ENCODE measurements at places on chromosomes 4 and X.

- no peak for DNase-seq
These were observed 21.2 kb upstream of the LCORL start for GRCh38 chr4:18042754-18043153.

DNA sequence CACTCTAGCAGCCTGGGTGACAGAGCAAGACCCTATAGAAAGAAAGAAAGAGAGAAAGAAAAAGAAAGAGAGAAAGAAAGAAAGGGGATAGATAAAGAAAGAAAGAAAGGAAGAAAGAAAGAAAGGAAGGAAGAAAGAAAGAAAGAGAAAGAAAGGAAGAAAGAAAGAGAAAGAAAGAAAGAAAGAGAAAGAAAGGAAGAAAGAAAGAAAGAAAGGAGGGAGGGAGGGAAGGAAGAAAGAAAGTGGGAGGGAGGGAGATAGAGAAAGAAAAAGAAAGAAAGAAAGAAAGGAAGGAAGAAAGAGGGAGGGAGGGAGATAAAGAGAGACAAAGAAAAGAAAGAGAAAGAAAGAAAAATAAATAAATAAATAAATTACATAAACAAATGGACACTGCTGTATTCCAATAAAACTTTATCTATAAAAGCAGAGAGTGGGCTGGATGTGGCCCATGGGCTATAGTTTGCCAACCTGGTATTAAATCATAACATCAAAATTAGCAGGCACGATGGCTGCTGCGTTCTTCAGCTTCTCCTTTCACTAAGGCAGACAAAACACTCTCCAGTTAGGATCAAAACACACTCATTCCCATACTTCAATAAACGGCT, 165.0 kb downstream of the ZNF674 start:
- DNase-seq: no peak

DNA sequence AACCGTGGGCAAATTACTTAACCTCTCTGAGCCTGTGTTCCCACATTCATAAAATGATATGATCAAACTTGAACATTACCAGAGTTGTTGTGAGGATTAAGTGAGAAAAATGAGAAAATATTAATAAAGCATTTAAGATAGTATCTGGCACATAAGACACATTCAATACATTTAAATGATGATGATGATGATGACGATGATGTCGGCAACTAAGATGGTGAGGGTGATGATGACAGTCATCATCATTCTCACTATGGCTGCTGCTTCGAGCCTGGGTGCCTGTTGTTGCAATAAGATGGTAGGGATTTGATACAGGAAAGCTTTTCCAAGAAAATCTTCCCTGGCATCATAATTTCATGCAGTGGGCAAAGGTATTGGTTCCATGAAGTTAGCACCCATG, 11.1 kb downstream of the TMEM164 start:
- no peak for DNase-seq

DNA sequence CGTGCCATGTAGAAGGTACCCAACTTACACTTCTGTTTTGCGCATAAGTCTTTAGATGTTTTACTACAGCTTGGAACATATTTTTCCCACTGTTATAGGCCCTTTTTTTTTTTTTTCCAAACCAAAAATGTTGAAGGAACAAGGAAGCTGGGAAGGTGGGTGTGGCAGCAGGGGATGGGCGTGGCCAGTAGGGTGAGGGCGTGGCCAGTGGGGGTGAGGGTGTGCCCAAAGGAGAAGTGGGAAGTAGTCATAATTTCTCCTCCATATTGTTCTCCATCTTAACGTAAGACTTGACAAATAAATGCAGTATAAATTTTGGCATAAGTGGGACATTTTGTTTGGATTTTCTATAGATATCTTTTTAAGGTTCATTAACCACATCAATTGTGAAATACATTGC, 30.4 kb downstream of the CLDN22 start:
- DNase-seq: no peak

DNA sequence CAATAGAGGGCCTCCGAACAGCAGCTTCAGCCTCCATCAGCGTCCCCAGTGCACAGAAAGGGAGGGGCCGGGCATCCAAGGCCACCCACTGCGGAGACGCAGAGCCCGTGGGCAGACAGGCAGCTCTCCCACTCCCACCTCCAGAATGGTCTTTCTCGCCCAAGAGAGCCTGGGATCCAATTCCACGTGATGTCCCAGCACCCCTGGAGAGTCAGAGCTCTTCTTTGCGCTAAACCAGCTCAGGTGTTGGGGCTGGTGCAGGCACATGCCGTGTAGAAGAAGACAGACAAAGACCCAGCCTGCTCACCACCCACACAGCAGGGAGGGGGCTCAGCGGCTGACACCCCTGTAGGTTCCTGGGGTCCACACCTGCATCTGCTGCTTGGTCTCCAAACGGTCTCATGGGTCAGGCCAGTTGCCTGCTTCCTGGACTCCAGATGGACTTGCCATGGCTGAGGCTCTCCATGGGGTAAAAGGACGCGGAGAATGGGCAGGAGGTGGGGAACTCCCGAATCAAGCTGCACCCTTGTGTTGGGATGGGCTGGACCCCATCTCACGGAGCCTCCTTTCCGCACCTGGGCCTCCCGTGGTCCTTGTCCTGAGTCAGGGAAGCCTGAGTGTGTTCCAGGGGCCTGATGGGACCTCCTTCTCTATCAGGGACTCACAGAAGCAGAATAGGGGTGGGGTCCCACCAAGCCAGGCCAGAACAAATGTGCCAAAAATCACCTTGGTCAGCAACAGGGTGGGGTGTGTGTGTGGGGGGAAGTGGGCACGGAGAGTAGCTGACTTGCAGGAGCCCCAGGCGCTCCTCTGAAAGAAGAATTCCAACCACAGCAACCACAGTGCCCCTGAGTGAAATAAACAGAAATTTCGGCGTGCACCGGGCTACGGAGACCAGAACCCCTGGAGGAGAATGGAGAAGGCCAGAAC, 11.6 kb upstream of the ASMTL start:
- DNase-seq: no peak

DNA sequence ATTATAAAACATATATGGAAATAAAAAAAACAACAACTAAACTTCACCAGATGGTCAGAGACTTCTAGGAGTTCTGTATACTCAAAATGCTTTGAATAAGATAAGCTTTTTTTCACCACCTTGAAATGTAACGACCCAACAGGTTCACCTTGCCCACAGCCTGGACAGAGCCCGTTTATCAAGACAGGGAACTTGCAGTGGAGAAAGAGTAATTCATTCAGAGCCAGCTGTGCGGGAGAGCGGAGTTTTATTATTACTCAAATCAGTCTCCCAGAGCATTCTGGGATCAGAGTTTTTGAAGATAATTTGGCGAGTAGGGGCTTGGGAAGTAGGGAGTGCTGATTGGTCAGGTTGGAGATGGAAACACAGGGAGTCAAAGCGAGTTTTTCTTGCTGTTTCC, 38.5 kb downstream of the AGA start:
- DNase-seq: no peak

DNA sequence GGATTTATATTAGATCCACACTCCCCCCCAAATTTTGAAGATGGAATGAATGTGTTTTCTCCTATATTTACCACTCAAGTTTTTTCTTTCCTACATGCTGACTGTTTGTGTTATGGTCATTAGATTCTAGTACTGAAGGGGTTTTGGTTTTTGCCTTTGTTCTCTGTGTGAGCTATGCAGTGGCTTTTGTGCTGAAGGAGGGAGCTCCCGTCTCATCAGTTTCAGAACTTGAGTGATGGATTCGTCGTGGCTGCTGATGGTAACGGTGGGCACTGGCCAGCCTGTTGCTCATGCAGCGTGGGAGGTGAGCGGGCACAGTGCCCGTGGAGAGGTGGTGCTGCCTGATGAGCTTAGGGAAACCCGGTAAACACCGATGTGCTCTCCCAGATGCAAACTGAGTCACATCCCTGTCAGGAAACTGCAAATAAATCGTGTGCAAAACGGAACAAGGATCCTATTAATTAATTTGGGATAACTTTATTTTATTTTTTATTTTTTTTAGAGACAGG, 101.5 kb downstream of the SORBS2 start:
- DNase-seq: no peak

- DNase-seq: no peak
These were observed 56.4 kb downstream of the IRF2 start for GRCh38 chr4:184417802-184418511.

DNA sequence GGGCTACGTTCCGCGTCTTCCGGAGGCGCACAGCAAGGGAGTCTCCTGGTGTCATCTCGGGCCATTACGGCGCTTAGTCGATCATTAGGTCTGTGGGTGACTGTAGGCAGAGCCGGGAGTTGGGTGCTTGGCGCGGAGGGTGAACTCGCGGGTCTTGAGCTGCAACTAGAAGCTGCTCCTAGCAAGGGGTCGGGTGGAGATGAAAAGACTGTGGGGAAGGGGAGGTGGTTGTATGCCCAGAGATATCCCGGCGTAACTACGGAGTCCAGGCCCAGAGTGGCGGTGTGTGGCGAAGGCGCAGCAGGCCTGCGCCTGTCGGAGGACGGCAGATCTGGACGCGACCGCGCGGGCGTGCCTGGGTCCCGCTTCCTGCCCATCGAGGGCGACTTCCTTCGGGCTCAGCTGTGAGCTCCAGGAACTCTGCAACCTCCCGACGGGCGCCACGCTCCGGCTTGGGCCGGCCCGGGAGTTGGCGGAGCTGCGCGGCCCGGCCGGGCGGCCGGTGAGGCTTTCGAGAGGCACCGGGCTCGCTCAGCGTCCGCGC, 2.7 kb upstream of the NKX3-2 start:
- DNase-seq: no peak

- no peak for DNase-seq
These were observed 135.7 kb downstream of the ZNF330 start for GRCh38 chr4:141356321-141356962.

- no peak for DNase-seq
These were observed 95.4 kb upstream of the MAML3 start for GRCh38 chr4:140249351-140249750.

DNA sequence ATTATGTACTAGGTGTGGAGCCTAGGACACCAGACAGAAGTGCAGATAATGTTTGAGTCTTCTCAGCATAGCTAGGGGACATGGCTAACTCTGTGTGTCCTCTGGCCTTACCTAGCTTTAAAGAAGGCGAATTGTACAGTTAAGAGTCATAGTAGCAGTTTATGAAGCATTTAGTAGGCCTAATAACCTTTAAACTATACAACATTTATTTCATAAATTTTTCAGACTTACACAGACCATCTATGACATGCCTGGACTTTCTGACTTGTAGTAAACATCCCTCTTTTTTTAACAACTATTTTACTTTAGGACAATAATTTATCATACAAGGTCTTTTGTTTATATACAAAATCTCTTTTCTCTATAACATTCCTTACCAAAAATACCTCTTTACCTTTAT, 37.4 kb downstream of the ETNPPL start:
- no peak for DNase-seq

- DNase-seq: no peak
These were observed 320.4 kb downstream of the HNRNPD start for GRCh38 chr4:82053396-82053795.

DNA sequence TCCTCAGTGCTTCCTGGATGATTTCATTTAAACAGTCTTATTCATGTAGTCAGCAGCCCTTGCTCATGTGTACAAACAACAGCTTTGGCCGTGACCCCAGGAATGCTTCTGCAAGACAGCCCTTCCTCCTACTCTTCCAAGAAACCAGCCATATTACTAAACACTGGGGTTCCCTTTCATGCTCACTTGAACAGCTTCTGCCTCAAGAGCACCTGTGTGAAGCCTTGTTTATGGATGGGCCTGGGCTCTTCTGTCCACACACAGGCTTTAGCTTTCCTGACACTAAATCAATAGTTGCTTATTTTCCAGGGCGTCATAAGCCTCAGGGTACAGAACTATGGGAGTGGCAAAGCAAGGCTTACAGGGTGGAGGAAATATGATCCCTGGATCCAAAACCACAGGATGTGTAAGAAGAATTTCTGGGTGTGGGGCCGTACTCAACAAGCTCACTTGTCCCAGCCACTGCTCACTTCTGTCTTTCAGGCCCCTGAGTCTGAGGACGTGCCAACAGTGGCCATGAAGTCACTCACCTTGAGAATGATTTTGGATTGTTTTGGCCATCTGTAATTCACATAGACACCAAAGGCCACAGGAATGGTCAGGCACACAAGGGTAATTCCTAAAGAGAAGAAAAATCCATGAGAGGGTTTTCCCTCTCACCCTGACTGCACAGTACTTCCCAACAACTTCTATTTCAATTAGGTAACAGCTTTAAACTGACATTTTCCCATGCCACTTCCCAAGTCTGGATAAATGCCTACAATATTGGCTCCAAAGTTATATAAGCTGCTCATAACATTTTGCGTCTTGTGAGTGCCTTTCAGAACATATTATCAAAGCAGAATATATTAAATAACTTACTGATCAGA, 17.7 kb downstream of the SLC10A6 start:
- no peak for DNase-seq

- no peak for DNase-seq
These were observed 26.7 kb upstream of the MAGEC3 start for GRCh38 chrX:141811438-141811837.

- no peak for DNase-seq
These were observed 180.4 kb downstream of the SLIT2 start for GRCh38 chr4:20432088-20432487.

- DNase-seq: no peak
These were observed 279.0 kb upstream of the TACR3 start for GRCh38 chr4:103998756-103999155.
